Stimulated activated naive CD8-positive, alpha-beta T cell treated with anti-CD3 and anti-CD28 coated beads, Interleukin-15, Interleukin-2, amounts not matched to agents 100 U/mL and 50 U/mL, for 24 hours (primary cell): ENCODE measurements at places on chromosomes 3 and 15.
A peak's percentile ranks its signal among the peaks of the same experiment; 100 is the strongest.

DNA sequence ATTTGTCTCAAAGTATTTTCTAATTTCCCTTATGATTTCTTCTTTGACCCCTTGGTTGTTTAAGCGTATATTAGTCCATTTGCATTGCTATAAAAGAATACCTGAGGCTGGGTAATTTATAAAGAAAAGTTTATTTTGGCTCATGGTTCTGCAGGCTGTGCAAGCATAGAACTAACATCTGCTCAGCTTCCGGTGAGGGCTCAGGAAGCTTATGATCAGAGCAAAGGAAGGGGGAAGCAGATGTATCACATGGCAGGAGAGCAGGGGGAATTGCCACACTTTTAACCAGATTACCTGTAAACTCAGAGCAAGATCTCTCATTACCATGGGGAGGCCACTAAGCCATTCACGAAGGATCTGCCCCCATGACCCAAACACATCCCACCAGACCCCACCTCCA is 148.2 kb downstream of the PDE8A start:
- DNase-seq = no peak

GRCh38 chr3:13343601-13344000 is 76.5 kb downstream of the NUP210 start:
- DNase-seq = no peak

GRCh38 chr15:65460741-65461347 is 38.1 kb upstream of the IGDCC4 start:
- peak; percentile 42 for DNase-seq

DNA sequence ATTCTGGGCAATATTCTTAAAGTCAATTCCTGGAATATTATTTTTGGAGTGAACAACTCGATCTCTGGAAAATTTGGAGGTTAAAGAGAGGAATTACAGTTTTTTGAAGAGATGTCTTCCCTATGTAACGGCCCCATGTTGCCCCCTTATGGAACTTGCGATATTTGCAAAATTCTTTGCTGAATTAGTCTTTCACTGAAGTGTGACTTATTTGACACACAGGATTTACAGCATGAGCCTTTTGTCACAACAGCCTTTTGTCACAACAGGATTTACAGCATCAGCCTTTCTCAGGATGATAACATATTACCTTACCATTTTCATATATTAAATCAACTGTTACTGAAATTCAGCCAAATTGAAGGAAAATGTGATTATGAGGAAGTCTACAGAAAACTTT is 37.8 kb upstream of the SPTSSB start:
- peak; percentile 39 for DNase-seq

DNA sequence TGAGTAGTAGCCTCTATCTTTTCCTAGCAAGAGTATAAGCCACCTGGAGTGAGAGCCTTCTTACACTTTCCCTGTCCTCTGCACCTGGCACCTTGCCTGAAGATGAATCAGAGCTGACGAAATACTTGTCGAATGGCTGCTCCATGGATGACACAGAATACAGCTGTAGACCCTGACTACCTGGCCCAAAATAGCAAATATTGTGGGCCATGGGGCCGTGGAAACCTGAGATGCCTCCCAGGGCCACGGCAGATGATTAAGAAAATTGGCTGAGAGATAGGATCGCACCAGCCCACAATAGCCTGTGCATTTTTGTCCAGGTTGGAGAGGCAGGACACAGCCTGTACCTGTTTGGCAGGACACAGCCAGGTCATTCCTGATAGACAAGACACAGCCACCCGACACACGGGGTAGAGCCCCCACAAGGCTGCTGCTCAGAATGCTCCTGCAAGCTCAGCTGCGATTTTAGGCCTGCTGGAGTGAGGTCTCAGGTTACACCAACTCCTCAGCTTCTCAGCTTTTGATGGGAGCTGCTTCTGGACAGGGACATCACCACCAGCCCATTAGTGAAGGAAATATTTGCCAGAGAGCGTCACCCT is 22.9 kb upstream of the TPM1 start:
- DNase-seq = no peak

DNA sequence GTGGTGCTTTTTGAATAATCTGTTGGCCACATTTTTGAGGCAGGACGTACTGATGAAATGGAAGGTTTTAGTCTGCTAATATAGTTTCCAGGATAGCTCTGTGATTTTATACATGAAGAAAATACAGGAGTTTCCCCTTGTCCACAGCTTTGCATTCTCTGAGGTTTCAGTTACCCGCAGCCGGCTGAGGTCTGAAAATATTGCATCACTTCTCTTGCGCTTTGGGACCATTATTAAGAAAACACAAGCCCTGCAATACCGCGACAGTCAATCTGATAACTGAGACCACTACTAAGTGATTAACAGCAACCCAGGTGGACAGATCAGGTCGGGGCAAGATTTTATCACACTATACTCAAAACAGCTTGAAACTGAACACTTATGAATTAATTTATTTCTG is 33.0 kb downstream of the BLM start:
- peak; percentile 27 for DNase-seq

DNA sequence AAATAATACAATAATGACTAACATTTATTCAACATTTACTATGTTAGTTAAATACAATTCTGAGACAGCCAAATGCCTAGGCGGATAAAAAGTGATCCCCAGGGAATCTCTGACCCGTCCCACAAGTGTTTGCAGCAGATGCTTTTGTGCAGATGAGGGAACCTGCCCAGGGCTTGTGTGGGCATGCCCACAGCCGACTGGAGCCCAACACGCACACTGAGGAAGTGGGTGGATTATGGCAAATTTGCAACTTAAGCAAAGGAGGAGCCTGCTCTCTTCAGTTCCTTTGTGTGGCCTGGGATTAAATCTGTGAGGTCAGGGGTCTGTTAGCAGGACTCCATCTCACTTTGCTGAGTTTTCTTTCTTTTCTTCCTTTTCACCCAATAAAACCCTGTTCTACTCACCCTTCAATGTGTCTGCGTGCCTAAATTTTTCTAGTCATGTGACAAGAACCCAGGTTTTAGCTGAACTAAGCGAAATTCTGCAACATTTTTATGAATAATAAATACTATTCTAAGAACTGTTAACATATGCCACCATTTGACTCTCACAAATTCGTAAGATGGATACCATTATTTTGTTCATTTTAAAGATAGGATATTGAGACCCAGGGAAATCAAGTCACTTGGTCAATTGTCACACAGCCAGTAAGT is 13.9 kb upstream of the RTP1 start:
- DNase-seq = no peak

- DNase-seq = no peak
Observed at GRCh38 chr3:109631897-109632296, 294.6 kb upstream of the DPPA4 start.
